Stimulated activated CD8-positive, alpha-beta memory T cell treated with anti-CD3 and anti-CD28 coated beads, Interleukin-15, amount 100 ng/mL, for 4 hours (primary cell): ENCODE measurements at places on chromosomes 7 and 10.

DNA sequence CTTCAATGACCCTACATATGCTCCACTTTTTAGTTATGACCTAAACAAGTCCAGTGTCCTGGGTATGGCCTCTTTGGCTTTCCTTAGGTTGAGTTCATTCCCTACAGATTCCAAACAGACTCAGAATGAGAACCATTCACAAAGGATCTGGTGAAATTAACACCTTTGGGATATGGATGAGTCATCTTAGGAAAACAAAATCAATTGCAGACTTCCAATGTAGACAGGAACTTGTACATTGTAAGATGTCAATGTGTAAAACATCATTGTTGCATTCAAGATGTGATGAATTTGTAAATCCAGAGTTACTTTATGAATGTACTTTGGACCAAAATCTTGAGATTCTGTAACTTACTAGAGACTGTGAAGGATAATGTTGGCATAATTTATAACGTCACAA is 43.4 kb upstream of the HECTD2 start:
- no peak for DNase-seq

GRCh38 chr10:62769574-62770242 is 34.8 kb upstream of the ADO start:
- DNase-seq = no peak

- DNase-seq = no peak
These were observed 173.8 kb upstream of the GHITM start for GRCh38 chr10:83965473-83965872.

- no peak for DNase-seq
These were observed 74.3 kb upstream of the GNAI1 start for GRCh38 chr7:80060218-80060806.

GRCh38 chr10:22736134-22736533 is 21.8 kb upstream of the PIP4K2A start:
- DNase-seq = no peak

DNA sequence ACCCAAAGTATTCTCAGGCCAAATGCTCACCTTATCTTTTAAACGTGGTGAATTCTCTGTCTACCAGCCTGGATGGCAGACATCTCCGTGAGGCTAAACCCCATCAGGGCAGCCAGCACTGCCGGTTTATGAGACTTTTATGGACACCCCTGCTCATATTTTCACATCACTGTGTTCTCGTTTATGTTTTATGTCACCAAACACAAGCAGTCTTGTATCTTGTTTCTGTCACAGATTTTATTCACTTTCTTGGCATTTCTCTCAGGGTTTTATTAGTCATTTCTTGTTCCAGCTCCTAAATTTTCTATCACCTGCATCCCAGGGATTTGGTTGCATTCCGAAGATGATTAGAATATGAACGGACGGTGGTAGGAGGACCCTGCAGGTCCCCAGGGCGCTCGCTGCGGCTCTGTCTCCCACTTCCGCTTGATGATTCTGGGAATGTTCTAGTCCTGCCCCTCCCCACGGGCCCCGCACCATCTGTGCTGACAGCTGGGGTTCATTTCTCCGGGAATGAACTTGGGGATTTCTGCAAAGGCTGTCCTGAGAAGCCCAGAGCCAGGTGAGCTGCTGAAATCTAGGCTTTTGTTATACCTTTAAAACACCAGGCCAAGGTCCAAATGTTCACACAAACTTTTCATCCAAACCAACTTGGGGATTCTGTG is 217.6 kb downstream of the GFRA1 start:
- no peak for DNase-seq

- no peak for DNase-seq
These were observed 27.8 kb downstream of the MKX start for GRCh38 chr10:27717861-27718260.
